Stimulated activated CD4-positive, alpha-beta T cell treated with anti-CD3 and anti-CD28 coated beads, Interleukin-12 subunit alpha, Interleukin-12 subunit beta, amount 100 ng/mL, for 48 hours (primary cell): ENCODE measurements at places on chromosomes 5 and 9.

DNA sequence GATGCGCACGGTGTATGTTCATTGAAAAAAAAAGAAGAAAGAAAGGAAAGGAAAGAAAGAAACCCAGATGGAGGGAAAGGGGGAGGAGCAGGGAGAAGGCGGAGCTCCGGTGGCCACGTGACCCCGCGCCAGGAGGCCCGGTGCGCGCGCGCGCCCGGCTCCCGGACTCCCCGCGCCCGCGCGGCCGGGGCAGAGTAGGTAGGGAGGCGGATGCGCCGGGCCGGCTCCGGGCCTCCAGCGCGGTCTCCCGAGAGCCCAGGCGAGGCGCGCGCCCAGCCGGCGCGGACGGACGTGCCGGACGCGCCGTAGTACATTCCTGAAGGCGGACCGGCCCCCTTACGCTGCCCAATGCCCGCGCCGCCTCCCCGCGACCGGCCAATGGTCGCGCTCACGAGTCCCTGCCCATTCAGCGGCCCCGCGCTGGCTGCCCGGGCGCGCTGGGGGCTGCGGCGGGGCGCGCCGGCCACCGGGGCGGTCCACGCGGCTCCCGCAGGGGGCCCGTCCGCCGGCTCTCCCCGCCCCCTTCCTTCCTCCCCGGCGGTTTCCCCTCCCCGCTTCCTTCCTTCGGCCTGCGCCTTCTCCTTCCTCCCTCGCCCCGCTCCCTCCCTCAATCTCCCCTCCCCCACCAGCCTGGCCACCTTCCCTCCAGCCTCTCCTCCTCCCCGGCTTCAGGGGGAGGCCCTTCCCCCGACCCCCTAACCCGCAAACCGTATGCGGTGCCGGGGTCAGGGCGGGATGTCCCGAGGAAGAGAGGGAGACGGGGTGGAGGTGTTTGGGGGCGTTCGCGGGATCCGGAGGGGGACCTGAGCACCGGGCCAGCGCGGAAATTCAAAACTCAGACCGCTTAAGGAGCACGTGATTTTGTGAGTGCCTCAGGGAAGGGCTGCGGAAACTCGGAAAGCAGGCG, 5.8 kb downstream of the PTCH1 start:
- DNase-seq, result peak; percentile 78

GRCh38 chr5:181133610-181134231, 2.8 kb upstream of the OR2V1 start:
- no peak for DNase-seq

DNA sequence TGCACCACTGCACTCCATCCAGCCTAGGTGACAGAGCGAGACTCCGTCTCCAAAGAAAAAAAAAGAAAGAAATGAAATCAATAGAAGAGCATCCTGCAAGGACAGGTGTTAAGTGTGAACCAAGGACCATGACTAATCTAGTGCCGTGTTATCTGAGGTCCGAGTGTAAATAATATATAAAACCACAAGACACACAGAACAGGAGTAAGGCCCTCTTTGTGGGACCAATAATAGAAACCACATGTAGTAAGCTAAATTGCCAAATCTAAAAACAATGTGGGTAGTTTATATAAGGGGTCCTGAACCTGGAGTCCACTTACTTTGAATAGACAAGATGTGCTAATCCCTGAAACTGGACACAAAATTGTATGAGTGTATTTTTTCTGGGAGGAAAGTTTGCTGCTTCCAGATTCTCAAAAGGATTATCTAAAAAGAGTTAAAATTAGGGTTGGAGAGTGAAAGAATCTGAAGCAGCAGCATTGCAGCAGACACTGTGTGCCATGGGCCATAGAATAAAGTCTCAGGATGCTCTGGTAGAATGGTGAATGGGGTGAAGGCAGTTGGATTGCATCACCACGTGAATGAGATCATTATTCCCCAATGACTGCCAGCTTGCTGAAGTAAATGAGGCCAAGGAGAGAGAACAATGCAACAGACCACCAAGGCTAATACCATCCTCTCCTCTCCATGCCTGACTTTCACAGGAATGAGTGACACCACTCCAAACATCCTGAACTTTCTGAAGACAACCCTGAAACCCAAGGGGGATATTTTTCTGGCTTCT, 222.7 kb downstream of the DCP2 start:
- DNase-seq, result no peak

DNA sequence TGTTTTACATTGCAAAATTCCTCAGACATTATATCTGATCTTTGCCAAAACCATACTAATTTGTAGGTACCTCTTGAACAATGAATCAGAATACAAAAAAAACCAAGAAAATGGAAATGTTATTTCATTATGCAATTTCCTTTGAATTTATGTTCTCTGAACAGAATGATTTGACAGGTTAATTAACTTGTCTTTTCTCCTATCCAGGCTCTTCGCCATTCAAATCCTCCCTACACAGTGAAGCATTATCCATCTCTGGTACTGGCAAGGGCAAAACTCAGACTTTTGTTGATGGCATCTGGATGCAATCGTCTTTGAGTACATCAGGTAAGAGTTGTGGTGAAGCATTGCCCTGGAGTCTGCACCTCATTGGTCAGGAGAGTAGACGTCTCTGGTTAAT, 655.7 kb upstream of the ITGA1 start:
- DNase-seq, result no peak

DNA sequence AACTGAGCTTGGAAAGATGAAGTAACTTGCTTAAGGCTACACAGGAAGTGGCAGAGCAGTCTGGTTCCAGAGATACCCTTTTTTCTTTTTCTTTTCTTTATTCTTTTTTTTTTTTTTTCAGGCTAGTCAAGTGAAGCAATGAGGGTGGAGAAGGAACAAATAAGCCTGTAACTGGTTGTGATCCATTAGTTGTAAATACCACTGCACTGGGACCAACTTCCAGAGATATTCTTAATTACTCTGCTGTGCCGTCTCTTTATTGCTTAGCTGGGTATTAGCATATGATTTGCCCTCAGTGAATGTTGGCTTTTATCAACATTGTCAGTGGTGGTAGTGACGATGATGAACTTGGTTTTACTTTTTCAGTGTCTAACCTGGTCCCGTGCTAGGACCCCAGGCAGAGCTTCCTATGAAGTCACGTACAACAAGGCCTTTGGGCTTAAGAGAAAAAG, 26.7 kb downstream of the LNPEP start:
- DNase-seq, result no peak

DNA sequence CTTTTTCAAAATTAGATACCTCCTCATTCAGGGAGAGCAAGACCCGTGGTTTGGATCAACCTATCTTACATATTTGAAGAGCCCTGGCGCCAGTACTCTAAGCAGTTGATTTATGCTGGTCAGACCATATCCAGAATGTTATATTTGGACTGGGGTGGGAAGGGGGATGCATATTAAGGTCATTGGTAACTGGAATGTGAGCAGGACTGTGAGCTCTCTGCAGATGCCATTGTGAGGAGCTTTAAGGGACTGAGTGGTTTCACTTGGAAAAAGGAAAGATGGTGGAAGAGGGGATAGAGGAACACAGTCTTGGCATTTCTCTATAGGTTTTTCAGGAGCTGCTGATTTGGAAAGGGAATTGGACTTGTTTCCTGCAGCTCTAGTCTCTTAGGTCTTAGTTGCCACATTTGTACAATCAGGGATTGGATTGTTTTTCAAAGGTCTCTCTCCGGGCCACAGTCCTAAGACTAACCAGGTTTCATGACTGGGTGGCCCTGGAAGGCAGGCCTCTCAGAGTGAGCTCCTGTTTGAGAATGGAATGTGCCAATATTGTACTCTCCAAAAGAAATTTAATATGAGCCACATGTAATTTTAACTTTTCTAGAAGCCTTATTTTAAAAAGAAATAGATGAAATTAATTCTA, 25.8 kb upstream of the F2R start:
- no peak for DNase-seq

DNA sequence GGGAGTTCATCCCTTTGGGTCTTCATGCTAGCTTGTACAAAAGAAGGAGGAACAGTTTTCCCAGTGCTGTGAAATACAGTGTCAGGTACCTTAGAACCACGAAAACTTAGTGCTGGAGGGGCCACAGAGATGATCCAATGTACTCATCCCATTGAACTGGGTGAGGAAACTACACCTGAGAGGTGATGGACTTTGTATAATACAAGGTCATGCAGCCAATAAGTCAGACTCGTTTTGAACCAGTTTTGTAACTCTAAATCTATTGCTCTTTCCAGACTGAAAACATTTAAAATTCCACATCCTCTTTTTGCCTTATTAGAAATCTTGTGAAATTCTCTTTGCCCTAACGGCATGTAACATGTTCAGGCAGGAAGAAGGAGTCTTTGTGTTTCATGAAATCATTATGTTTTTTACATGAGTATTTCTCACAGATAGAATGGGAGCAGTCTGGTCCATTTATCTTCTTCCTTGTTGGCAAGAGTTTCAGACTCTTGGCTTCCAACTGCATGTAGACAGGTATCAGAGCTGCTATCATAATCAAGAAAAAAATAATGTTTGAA, 146.8 kb upstream of the FBXL7 start:
- DNase-seq, result no peak

GRCh38 chr5:173853370-173854131, 34.6 kb upstream of the CPEB4 start:
- DNase-seq, result no peak

DNA sequence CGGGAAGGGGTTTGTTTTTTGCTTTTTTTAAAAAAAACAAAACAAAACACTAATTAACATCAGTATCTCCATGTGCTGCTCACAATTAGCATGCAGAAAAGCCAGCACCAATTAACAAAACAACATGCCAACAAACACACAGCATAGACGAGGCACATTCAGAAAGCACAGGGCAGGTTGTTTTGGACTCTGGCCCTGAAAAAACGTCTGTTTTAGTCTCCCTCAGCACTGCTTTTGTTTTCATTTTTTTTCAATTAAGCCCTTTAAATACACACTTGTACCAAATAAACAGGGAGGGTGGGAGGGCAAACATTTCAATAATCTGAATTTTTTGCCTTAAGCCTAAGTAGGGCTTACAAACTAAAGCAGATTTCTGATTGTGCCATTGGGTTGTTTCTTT, 309.6 kb downstream of the DTWD2 start:
- no peak for DNase-seq

- no peak for DNase-seq
Observed at GRCh38 chr5:38518341-38518740, 38.1 kb downstream of the LIFR start.
